ENCODE measurements at places on chromosomes 4 and X.

DNA sequence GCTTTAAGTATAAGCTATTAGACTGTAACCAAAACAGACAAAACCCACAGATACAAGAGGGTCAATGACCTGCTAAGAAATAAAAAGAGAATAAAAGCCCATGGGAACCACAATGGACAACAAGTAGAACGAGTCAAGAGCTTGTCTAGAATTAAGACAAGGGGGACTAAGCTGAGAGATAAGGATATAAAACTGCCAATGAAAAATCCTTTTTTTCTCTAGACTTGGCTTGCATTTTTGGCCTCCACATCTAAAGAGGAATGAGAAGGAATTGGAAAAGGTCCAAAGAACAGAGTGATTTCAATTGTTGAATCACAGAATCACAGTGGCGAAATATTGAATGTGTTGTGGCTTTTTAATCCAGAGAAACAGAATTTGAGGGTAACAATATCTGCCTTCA is 135.7 kb downstream of the QDPR start:
- H3K27ac ChIP-seq = no peak overlapping the region
- H3K4me1 ChIP-seq = no peaks in the 10 kb centered on the region
- H3K4me3 ChIP-seq = no peak overlapping the region
- no peaks in the 10 kb centered on the region for H3K36me3 ChIP-seq
- no peak for ATAC-seq

DNA sequence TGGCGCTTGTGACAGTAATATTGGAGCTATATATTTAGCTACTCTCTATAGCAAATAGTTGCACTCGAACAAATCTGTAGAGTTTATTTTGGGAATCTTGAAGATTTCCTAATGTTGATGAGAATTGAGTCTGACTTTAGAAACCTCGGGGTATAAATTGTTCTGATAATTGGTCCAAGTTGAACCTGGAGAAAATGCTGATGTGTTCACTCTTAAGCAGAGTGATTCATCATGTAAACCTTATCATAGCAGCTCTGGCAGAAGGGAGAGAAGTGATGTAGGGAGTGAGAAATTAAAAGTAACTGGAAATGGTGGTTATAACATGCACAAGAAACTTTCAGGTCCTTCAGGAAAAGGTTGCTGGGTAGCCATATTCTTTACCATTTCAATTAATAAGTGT is 16.4 kb upstream of the SLC4A4 start:
- no peak for ATAC-seq
- H3K36me3 ChIP-seq = no peaks in the 10 kb centered on the region
- H3K4me3 ChIP-seq = no peak overlapping the region
- no peaks in the 10 kb centered on the region for H3K4me1 ChIP-seq

DNA sequence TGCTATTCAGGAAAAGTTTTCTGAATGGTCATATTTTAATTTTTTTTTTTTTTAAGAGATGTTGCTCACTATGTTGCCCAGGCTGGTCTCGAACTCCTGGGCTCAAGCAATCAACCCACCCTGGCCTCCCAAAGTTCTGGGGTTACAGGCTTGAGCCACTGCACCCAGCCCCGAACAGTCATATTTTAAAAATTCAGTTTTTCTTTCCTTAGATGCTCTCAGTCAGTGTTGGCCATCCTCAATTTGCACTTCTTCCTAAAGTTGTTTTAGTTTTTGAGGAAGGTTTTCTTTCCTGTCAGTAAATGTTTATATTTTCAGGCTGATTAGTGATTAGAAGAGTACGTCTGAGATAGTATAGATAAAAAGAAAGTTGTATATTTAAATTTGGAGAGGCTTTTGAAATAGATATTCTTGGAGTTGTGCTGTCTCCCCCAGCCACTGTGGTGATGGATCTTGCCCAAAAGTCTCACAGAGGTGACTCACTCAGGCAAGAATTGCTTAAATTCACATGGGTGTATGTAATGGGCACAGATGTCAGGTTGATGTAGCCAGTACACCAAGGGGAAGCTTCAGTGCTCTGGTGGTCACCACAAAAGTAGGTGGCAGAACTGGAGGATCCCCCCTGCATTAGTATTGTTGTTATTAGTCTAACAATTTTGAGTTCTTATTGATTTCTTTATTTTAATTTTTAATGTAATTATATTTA is 72.2 kb upstream of the ELOVL6 start:
- no peaks in the 10 kb centered on the region for H3K27me3 ChIP-seq
- H3K4me3 ChIP-seq = no peak overlapping the region
- H3K36me3 ChIP-seq = no peaks in the 10 kb centered on the region
- ATAC-seq = no peak
- H3K4me1 ChIP-seq = no peaks in the 10 kb centered on the region
- H3K27ac ChIP-seq = no peak overlapping the region

DNA sequence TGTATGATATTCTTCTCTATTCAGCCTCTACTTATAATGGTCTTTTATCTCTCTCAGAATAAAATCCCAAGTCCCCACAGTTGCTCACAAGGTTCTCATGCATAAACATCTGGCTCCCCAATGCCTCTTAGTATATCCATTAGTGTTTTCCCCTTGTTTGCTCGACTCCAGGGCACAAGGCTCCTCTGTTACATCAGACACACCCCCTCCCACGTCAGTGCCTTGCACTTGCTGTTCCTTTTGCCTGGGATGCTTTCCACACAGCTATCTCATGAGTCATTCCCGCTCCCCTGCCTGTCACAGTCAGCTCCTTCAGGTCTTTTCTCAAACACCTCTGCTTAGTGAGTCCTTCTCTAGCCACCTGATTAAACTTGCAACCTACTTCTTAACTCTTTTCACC is 260.2 kb downstream of the IL1RAPL1 start:
- no peak for ATAC-seq
- H3K27ac ChIP-seq = no peak overlapping the region
- no peaks in the 10 kb centered on the region for H3K27me3 ChIP-seq
- H3K4me3 ChIP-seq = no peak overlapping the region
- H3K36me3 ChIP-seq = no peaks in the 10 kb centered on the region

DNA sequence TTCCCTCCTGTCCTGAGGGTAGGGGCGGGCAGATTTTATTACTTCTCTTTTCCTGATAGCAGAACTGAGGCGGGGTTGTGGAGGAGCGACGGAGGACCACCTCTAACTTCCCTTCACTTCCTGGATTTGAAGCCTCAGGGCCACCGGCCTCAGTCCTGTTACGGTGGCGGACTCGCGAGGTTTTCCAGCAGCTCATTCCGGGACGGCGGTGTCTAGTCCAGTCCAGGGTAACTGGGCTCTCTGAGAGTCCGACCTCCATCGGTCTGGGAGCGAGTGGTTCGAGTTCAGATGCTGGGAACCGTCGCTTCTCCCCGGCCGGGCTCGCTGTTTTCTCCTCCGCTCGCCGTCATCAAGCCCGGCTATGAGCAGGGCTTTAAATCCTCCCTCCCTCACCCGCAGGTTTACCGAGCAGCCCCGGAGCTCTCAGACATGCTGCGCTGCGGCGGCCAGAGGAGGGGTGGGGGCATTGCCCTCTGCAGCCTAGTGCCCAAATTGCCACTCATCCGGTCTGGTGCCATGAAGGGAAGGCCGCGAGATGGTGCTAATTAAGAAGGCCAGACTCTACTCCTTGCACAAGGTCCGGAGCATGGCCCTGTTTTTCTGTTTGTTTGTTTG is 23.3 kb downstream of the HAND2 start:
- peaks cover 62% of the 10 kb centered on the region for H3K27me3 ChIP-seq
- H3K27ac ChIP-seq = peak overlapping the region; percentile 13
- ATAC-seq = no peak
- no peak overlapping the region for H3K4me3 ChIP-seq
- peaks cover 56% of the 10 kb centered on the region for H3K4me1 ChIP-seq

- H3K27ac ChIP-seq = no peak overlapping the region
- no peak overlapping the region for H3K4me3 ChIP-seq
- ATAC-seq = no peak
- H3K36me3 ChIP-seq = no peaks in the 10 kb centered on the region
These were observed 181.2 kb upstream of the ETNPPL start for GRCh38 chr4:108943976-108944591.

- H3K4me1 ChIP-seq = no peaks in the 10 kb centered on the region
- no peaks in the 10 kb centered on the region for H3K27me3 ChIP-seq
- ATAC-seq = peak; percentile 22
- no peak within 1 kb of the TSS for H3K4me3 ChIP-seq
- H3K27ac ChIP-seq = no peak within 1 kb of the TSS
These were observed at the start of gene SH2D1A for GRCh38 chrX:124346117-124346876. Gene SH2D1A, plus strand, starts transcription at chrX:124346563. Its CDS starts 80 bp downstream, at chrX:124346643.

DNA sequence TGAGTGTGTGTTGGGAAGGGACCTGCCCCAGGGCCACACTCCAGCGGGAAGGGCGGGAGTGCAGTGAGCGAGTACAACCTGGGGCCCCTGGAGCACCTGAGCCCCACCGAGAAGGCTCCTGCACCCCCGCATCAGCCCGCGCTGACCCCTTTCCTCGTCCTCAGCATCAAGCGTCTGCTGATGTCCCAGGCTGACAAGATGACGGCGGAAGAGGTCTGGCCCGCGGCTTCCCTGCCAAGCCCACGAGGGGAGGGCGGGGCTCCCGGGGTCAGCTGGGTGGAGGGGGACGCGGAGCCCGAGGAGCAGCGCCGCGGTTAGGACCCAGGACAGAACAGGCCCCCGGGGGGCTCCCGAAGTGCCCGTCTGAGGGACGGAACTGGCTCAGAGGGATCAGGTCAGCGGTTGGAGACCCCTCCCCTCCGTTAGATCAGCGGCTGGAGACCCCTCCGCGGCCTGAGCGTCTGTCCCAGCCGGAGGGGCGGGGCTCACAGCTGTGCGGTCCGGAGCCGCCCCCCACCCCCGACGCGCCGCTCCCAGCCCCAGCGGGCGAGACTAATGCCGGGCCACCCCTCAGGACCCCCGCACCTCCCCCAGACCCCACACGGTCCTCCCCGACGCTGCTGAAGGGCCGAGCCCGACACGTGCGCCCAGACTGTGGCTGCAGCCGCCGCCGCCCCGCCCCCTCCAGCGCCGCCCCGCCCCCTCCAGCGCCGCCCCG is 6.7 kb downstream of the MYL5 start:
- peak overlapping the region; percentile 53 for H3K27ac ChIP-seq
- no peaks in the 10 kb centered on the region for H3K36me3 ChIP-seq
- H3K27me3 ChIP-seq = peaks cover 67% of the 10 kb centered on the region
- peaks cover 38% of the 10 kb centered on the region for H3K4me1 ChIP-seq
- H3K4me3 ChIP-seq = peak overlapping the region; percentile 21
- ATAC-seq = peak; percentile 75

DNA sequence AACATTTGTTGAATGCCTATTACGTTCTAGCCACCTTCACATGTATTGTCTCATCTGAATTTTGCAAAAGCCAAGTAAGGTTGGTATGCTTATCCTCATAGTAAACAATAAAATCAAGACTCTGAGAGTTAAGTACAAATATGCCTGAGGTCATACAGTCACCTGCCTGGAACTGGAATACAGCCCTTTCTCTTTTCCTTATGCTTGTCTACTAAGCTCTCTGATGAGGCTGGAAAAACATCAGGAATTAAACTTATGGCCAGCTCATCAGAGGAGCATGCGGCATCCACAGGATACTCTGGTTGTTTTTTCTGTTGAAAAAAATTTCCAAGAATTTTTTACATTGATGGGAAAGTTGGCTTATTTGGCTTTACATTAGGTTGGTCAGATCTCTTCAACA is 35.5 kb downstream of the NCAPG start:
- no peak for ATAC-seq
- no peak overlapping the region for H3K4me3 ChIP-seq
- H3K36me3 ChIP-seq = no peaks in the 10 kb centered on the region

DNA sequence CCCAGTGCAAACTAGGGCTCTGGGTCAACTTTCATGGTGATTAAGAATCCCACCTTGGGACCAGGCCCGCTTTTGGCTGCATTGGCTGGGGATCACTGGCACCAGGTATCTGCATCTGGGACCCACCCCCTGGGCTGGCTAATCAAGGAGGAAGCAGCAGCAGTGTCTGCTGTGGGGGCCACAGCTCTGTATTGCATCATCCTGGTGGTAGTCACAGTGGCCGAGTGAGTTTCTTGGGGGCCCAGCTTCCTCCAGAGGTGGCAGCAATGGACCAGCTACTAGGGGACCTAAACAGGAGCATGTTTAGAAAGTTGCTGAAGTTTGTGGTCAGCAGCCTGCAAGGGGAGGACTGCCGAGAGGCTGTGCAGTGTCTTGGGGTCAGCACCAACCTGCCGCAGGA is 15.7 kb downstream of the LNX1 start:
- no peak overlapping the region for H3K4me3 ChIP-seq
- no peak for ATAC-seq
- no peaks in the 10 kb centered on the region for H3K27me3 ChIP-seq
- H3K4me1 ChIP-seq = no peaks in the 10 kb centered on the region
- H3K27ac ChIP-seq = no peak overlapping the region
